ENCODE measurements at places on chromosomes 2 and 18. TPM values are rescaled to one million over a fixed set of nuclear protein-coding genes. Genes with fewer than 3 reads are reported as not detected.

UGT1A3 gene
- not detected for total RNA-seq

DNA sequence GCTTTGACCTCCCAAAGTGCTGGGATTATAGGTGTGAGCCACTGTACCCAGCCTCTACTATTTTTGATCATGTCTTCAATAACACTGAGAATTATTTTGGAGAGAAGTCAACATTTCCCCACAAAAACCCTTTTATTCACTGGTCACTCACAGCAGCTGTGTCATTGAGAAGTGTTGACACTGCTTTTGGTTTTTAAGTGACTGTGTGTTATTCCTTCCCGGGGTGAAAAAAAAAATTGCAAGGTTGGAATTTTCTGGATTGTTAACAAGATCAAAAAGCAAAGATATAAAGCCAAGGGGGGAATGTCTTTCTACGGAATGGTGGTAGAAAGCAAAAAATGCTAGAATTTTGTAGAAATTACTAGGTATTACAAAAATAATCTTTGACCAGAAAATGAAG, 61.5 kb downstream of the TANC1 start:
- no peak for DNase-seq
- peaks cover 48% of the 10 kb centered on the region for H3K4me1 ChIP-seq
- no peak overlapping the region for H3K27ac ChIP-seq
- no peak overlapping the region for H3K4me3 ChIP-seq
- H3K36me3 ChIP-seq: no peaks in the 10 kb centered on the region

GRCh38 chr18:10015288-10015701, 101.5 kb downstream of the VAPA start:
- H3K4me1 ChIP-seq: peaks cover 5% of the 10 kb centered on the region
- DNase-seq: no peak
- H3K27me3 ChIP-seq: no peaks in the 10 kb centered on the region
- no peaks in the 10 kb centered on the region for H3K36me3 ChIP-seq

- no peak for DNase-seq
- H3K27ac ChIP-seq: no peak overlapping the region
- no peak overlapping the region for H3K4me3 ChIP-seq
- no peaks in the 10 kb centered on the region for H3K4me1 ChIP-seq
Measured at GRCh38 chr2:215660687-215661086, 224.8 kb upstream of the FN1 start.

DNA sequence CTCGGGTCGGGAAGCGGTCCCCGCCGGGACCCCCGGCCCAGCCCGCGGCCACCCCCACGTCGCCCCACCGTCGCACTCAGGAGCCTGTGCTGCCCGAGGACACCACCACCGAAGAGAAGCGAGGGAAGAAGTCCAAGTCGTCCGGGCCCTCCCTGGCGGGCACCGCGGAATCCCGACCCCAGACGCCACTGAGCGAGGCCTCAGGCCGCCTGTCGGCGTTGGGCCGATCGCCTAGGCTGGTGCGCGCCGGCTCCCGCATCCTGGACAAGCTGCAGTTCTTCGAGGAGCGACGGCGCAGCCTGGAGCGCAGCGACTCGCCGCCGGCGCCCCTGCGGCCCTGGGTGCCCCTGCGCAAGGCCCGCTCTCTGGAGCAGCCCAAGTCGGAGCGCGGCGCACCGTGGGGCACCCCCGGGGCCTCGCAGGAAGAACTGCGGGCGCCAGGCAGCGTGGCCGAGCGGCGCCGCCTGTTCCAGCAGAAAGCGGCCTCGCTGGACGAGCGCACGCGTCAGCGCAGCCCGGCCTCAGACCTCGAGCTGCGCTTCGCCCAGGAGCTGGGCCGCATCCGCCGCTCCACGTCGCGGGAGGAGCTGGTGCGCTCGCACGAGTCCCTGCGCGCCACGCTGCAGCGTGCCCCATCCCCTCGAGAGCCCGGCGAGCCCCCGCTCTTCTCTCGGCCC, 13.6 kb downstream of the SPEG start:
- peaks cover 13% of the 10 kb centered on the region for H3K4me1 ChIP-seq
- no peaks in the 10 kb centered on the region for H3K36me3 ChIP-seq
- H3K27ac ChIP-seq: no peak overlapping the region
- peak overlapping the region; percentile 33 for H3K4me3 ChIP-seq

Data from WTC11 (cell line).